ENCODE measurements at places on chromosomes 3 and 15.

DNA sequence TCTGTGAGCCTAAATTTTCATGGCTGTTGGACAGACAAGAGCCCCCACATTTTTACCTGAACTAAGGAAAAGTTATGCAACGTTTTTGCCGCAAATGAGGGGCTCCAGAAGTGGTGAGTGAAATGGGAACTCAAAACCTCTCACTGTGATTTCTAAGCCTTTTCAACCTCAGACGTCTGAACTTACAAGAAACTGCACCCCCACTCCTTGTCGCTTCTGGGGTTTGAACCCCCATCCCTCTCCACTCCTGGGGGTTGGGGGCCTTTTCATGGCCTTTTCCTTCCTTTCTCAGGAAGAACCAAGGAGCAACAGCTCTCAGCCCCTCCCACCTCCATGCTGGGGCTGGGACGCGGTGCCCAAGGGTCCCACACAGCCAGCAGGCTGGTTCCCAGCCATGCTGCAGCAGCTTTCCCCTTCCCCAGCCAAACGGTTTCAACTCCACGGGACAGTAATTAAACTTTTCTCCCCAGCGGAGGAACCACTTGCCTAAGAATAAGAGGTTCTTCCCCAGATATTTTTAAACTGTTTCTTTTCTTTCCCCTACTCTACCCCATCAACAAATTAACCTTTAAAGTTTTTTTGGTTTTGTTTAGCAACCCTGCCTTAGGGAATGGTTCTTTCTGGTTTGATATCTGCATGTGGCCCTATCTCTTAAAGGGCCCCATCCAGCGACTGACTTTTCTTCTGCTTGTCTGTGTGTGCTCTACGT is 387.6 kb upstream of the CBLB start:
- DNase-seq, result no peak

GRCh38 chr15:90337256-90337655 is 14.8 kb upstream of the ZNF774 start:
- peak; percentile 66 for DNase-seq

DNA sequence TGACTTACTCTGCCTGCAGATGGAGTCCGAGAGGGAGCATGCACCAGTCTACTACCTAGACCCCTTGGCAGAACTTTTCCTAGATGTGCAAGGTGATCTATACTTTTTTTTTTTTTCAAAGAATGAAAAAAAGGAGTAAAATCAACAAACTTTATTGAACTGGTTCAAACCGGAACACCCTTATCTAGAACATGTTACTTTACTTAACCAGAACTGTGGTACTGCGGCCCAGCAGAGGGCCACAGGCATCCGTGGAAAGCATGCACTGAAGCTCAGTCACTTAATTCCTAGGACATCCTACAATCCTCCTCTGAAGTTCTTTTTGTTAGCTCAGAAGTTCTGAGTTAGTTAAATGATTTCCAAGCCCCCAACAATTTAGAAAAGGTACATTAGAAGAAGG is 21.6 kb downstream of the CHAC1 start:
- no peak for DNase-seq

DNA sequence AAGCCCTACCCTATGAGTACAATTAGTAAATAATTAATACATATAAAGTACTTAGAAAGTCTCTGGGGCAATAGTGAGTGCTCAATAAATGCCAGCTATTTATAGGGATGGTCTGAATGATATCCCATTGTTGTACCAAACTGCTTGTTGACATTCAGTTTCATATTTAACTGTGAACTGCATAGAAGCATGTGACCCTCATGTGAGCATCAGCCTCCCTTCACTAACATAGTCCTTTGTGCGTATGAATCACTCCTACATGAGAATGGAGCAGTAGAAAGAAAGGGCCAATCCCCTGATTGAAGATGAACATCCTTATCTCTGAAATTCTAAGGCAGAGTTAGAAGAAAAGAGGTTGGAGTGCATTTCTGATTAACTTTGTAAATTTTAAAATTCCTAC is 68.7 kb upstream of the ATP10A start:
- DNase-seq, result no peak

- no peak for DNase-seq
Observed at GRCh38 chr3:182465301-182466185, 327.8 kb upstream of the ATP11B start.

- no peak for DNase-seq
Observed at GRCh38 chr15:81105545-81105944, 28.5 kb upstream of the CFAP161 start.
